Hematopoietic multipotent progenitor cell (in vitro differentiated cells): ENCODE measurements at places on chromosomes 7 and 10. TPM values are rescaled to one million over a fixed set of nuclear protein-coding genes. Genes with fewer than 3 reads are reported as not detected.

- DNase-seq, result no peak
Observed at GRCh38 chr7:55946545-55946944, 5.1 kb upstream of the MRPS17 start.

- DNase-seq, result no peak
Observed at GRCh38 chr7:99190359-99191009, 17.4 kb downstream of the KPNA7 start.

DNA sequence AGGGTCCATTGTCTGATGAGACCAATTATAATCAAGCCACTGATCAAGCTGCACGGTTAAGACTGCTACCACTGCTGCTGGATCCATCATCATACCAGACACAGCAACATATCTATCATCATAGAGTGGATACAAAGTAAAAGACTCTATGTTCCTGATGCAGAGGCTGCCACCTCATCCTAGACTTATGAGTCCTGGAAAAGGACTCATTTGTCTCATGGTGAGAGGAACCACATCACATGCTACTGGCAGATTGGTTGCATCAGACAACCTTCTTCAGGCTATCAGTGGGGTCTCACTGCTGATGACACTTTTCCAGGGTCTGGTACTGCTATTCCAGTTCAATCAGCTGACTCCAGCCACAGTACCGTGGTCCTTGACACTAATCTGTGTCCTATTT is 79.0 kb downstream of the ABI1 start:
- no peak for DNase-seq

DNA sequence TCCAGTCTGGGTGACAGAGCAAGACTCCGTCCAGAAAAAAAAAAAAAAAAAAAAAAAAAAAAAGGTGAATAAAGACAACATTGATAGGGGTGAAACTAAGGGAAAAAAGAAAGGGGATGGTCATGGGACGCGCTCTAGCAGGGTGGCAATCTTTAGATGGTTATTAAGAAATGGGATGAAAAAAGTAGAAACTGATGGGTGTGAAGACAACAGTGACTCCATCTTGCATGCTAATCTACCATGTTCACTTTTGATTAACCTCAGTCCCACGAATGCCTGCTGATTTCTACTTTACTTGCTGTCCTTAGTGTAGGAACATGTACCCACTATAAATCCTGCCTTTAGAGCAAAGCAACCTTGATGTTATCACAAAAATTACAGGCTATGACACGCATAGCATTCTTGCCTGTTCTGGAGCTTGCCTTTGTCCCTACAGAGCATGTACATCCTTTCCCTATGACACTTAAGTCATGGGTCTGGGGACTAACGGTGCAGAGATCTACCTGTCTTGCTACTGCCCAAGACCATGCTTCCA is 38.5 kb downstream of the P4HA1 start:
- no peak for DNase-seq

DNA sequence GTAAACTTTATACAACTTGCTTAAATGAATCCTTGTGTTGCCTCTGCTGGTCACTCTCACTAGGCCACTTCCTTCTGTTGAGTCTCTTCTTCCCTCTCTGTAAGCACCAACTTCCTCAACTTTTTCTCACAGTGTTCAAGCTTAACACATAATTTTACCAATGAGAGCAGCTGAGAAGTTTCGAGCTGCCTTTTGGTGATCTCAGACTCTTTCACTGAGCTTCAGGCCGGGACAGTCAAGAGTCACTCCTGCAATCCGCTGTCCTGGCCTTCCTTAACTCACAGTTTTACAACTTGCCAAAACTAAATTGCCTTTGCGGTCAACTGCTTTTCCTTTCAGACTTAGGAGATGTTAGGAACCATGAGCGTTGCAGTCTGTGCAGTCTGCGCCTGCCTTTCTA is 47.4 kb downstream of the PRPF18 start:
- no peak for DNase-seq

- no peak for DNase-seq
Observed at GRCh38 chr7:9026121-9026520, 592.7 kb downstream of the NXPH1 start.

GRCh38 chr7:45696476-45696875 is 122.3 kb downstream of the ADCY1 start:
- DNase-seq, result no peak

DNA sequence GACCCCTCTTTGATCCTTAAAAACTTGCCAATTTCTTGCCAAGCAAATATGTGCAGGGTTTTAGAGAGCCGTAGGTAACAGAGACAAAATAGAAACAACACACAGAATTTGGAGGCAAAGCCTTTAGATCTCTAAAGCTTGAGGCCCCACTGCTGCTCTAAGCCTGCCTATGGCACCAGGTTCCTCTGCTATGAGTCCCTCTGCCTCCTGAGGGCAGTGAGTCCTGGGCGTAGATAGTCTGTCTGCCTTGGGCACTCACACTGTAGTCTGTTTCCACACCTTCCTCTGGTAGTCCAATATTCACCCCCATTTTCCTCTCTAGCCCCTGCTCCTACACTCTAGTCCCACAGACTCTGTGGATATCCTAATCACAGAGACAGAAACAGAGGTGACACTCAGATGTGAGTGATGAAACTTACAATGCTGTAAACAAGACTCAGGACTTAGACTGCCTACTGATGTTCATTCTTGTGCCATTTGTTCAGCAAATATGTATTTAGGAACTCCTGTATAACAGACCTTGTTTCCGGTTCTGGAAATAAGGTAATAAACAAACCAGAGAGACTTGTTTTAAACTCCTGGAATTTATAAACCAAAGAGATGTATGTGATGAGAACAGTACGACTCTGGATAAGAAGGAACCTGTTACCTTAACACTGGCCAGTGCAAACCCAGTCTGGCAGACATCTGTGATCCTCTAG is 153.3 kb upstream of the PRSS1 start:
- DNase-seq, result no peak

DNA sequence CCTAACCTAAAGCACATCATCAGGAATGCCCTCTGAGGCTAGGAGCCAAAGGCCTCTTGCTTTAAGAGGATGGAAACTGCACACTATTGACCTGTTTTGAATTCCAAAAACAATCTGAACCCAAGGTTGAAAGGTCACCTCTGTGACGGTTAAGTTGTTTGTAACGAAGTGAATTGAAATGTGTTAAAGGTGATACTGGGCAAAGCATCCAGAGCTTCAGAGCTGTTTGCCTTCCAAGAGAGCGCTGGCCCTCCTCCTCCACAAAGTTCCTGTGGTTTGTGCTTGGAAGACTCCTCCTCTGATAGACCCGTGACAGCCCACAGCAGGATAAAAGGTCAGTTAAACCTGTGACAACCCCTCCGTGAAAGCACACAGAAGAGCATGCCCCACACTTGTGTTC is 133.7 kb upstream of the CTTNBP2 start:
- no peak for DNase-seq

DNA sequence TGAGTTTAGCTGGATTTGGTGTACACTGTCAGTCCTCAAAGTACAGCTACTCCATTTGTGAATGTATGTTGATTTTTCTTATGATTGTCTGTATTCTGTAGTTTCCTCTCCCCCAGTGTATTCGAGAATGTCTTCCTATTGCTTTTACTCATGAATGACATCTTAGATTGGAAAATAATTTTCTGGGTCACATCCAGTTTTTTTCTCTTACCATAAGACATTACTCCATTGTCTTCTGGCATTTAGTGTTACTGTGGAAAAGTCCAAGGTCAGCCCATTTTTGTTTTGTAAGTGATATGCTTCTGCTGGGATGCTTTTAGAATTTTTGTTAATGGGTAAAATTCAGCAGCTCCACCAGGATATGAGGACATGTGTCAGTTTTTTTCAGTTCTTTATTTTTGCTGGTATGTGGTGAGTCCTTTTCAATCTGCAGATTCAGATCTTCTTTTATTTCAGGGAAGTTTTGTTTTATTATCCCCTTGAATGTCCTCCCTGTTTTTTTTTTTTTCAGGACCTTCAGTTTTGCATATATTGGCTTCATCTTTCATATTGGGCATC is 33.6 kb downstream of the WAC start:
- no peak for DNase-seq

GRCh38 chr10:99678921-99679320 is 19.6 kb downstream of the ENTPD7 start:
- DNase-seq, result no peak

DNA sequence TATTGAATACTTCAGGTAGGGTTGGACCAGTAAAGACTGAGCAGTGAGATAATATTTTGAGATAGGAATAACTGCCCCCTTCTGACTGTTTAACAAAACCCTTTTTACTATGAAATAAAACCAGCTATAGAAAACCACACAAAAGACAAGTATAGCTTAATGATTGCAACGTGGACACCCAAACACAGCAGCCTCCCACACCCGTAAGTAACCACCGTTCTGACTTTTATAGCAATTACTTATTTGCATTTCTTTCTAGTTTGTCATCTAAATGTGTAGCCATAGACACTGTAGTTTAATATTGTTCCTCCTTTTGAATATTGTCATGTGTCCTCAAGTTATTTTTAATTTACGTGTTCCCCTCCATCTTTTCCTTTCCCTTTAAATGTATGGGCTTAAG is 42.9 kb upstream of the SYPL1 start:
- no peak for DNase-seq

GRCh38 chr10:16756561-16757221 is 60.5 kb downstream of the RSU1 start:
- no peak for DNase-seq

DNA sequence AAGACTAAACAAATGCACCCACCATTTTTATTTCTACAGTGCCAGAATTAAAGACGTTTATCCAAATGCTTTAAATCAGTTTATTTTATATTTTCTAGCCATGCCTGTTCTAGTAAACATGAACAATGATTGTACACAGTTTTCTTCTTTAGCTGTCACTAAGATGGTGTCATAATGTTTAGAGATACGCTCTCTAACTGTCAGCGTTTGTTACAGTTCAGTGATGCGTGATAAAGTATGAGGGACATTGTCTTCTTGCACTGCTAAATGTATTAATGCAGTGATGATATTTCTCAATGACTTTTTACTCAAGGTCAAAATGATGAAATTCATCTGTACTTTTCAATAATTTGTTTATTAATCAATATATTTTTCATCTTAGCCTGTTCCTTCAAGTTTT is 513.6 kb downstream of the ATRNL1 start:
- DNase-seq, result no peak

GRCh38 chr10:76043261-76043660 is 611.8 kb downstream of the LRMDA start:
- no peak for DNase-seq

DNA sequence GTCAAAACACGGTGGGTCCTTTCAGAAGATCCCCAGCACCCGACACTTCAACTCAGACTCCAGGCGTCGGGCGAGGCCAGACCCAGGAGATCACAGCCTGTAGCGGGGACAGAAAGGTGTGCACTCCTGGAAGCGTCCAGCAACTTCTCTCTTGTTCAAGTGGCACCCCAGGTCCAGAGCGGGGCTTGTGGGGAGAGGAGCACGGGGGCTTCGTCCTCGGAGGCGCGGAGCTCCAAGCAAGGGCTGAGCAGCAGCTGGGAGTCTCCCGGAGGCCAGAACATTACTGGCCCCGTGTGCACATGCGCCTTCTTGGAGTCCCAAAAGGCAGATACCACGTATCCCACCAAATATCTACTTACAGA is 54.9 kb downstream of the ZRANB1 start:
- no peak for DNase-seq

DNA sequence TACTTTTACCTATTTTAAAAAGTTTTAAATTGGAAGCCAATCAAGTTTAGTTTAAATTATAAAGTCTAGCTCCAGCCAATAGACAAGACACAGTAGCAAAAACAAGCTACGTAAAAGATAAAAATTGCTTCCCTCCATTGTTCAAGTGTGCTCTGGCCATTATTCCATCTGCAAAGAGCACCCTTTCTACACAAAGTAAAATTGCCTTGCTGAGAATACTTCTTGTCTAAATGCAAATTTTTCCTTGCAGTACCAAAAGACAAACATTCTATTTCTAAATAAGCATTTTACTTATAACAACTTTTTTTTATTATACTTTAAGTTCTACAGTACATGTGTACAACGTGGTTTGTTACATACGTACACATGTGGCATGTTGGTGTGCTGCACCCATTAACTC is 75.9 kb upstream of the ZNF746 start:
- peak; percentile 40 for DNase-seq

- no peak for DNase-seq
Observed at GRCh38 chr10:112409755-112410154, 35.8 kb downstream of the ACSL5 start.

- DNase-seq, result no peak
Observed at GRCh38 chr10:112282086-112282485, 1.1 kb upstream of the TECTB start.

DNA sequence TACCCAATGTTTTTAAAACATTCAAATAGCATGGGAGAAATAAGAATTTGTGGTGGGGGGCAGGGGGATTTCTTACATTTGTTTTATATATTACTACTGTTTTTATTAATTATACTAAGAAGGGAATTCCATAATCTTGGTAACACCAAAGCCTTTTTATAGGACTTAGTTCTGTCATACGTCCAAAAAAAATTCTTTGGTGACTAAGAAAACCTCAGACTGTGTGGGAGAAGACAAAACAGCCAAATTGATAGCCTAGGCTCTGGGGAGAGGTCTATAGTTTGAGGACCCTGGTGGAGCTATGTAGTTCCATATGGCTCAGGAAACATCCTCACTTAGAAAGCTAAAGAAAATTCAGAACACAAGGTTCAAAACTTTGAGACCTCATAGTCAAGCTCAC is 23.4 kb downstream of the ACSM6 start:
- DNase-seq, result no peak

RAB19 gene
- 3.2 TPM for total RNA-seq

LIPM gene
- not detected for total RNA-seq

MRLN gene
- not detected for total RNA-seq

PIK3CG gene
- 51.2 TPM for total RNA-seq

ASB10 gene
- total RNA-seq, result not detected
